Articular chondrocyte of knee joint (primary cell): ENCODE measurements at places on chromosomes 1 and 21. TPM values are rescaled to one million over a fixed set of nuclear protein-coding genes. Genes with fewer than 3 reads are reported as not detected.

Gene CRYBG2
- total RNA-seq: not detected in 2 replicates

Gene CD2
- not detected in 2 replicates for total RNA-seq

Gene PANK4
- 15.0 and 15.8 TPM in 2 replicates for total RNA-seq

Gene CELF3
- total RNA-seq: not detected in 2 replicates

Gene LAD1
- total RNA-seq: not detected in 2 replicates

Gene ZNF683
- not detected in 2 replicates for total RNA-seq

Gene RNU1-2
- under 0.01 TPM in 2 replicates for total RNA-seq

Gene C1orf94
- not detected in 2 replicates for total RNA-seq

Gene CCDC27
- not detected in 2 replicates for total RNA-seq

Gene LYPLAL1
- total RNA-seq: 60.9 and 72.7 TPM in 2 replicates

Gene TIE1
- total RNA-seq: 1.3 and 1.6 TPM in 2 replicates

Gene NBPF10
- total RNA-seq: 3.7 and 4.3 TPM in 2 replicates

Gene RGSL1
- total RNA-seq: not detected in 2 replicates

Gene AHCYL1
- 67.6 and 73.0 TPM in 2 replicates for total RNA-seq

Gene PNRC2
- 121 and 165 TPM in 2 replicates for total RNA-seq

Gene MMEL1
- total RNA-seq: 0.26 and 0.32 TPM in 2 replicates

Gene KCNT2
- total RNA-seq: 4.7 and 5.1 TPM in 2 replicates

Gene DONSON
- total RNA-seq: 14.5 and 15.0 TPM in 2 replicates

Gene CDC7
- total RNA-seq: 5.6 and 6.2 TPM in 2 replicates

Gene OR2M4
- total RNA-seq: not detected in 2 replicates

Gene MAB21L3
- total RNA-seq: 0.11 and 0.26 TPM in 2 replicates

Gene GRIK1
- 0.11 TPM in 1 of 2 replicates, not detected in the other for total RNA-seq

Gene ZNF697
- 6.1 and 9.4 TPM in 2 replicates for total RNA-seq

Gene P3H1
- 132 and 138 TPM in 2 replicates for total RNA-seq

Gene E2F2
- total RNA-seq: 1.2 and 2.6 TPM in 2 replicates

Gene NR1I3
- total RNA-seq: not detected in 2 replicates

Gene LCE2A
- total RNA-seq: not detected in 2 replicates

Gene KRTAP19-3
- total RNA-seq: not detected in 2 replicates

Gene C1orf87
- 0.11 TPM in 1 of 2 replicates, not detected in the other for total RNA-seq

Gene NBPF4
- total RNA-seq: 0.11 TPM in 1 of 2 replicates, not detected in the other

Gene PM20D1
- 0.11 TPM in 1 of 2 replicates, not detected in the other for total RNA-seq

Gene TCHH
- total RNA-seq: under 0.01 TPM in 1 of 2 replicates, not detected in the other

Gene MFSD2A
- 2.1 and 2.4 TPM in 2 replicates for total RNA-seq

Gene XCL1
- total RNA-seq: not detected in 2 replicates

Gene CPLANE2
- total RNA-seq: 7.8 and 8.2 TPM in 2 replicates

Gene SPATA21
- not detected in 2 replicates for total RNA-seq

Gene TFAP2E
- 0.54 and 0.65 TPM in 2 replicates for total RNA-seq

Gene KLHDC8A
- not detected in 2 replicates for total RNA-seq

Gene GJC2
- 2.1 TPM in 2 replicates for total RNA-seq

Gene SLC5A9
- total RNA-seq: not detected in 2 replicates

Gene TNFAIP8L2
- total RNA-seq: not detected in 2 replicates

Gene TGFB2
- total RNA-seq: 31.8 and 49.2 TPM in 2 replicates

Gene DCDC2B
- not detected in 2 replicates for total RNA-seq

Gene MX2
- 0.52 and 0.76 TPM in 2 replicates for total RNA-seq

Gene KCNE2
- not detected in 2 replicates for total RNA-seq

Gene PGLYRP4
- not detected in 2 replicates for total RNA-seq

Gene CRYAA
- not detected in 2 replicates for total RNA-seq

Gene FNDC10
- total RNA-seq: 2.1 and 3.1 TPM in 2 replicates

Gene GUCA2A
- total RNA-seq: not detected in 2 replicates

Gene ZNF593OS
- total RNA-seq: not detected in 2 replicates

Gene TAS1R3
- total RNA-seq: under 0.01 and 0.22 TPM in 2 replicates

Gene LRRC39
- total RNA-seq: 0.39 and 0.76 TPM in 2 replicates

Gene TMEM61
- 0.11 TPM in 1 of 2 replicates, not detected in the other for total RNA-seq

Gene MCOLN2
- total RNA-seq: 6.7 and 10.2 TPM in 2 replicates

Gene HMGCS2
- total RNA-seq: not detected in 2 replicates

Gene ASPM
- 31.6 and 43.7 TPM in 2 replicates for total RNA-seq

Gene RGS8
- 0.78 and 1.5 TPM in 2 replicates for total RNA-seq
